Activated T-helper 2 cell treated with anti-CD3 and anti-CD28 coated beads, Interferon-gamma antibody, Interleukin-2, Interleukin-4, amounts not matched to agents 10 μg/mL and 5 μg/mL and 100 μg/mL, durations not matched to agents 14 hours and 24 hours and 36 hours (primary cell): ENCODE measurements at places on chromosomes 13 and 19.

DNA sequence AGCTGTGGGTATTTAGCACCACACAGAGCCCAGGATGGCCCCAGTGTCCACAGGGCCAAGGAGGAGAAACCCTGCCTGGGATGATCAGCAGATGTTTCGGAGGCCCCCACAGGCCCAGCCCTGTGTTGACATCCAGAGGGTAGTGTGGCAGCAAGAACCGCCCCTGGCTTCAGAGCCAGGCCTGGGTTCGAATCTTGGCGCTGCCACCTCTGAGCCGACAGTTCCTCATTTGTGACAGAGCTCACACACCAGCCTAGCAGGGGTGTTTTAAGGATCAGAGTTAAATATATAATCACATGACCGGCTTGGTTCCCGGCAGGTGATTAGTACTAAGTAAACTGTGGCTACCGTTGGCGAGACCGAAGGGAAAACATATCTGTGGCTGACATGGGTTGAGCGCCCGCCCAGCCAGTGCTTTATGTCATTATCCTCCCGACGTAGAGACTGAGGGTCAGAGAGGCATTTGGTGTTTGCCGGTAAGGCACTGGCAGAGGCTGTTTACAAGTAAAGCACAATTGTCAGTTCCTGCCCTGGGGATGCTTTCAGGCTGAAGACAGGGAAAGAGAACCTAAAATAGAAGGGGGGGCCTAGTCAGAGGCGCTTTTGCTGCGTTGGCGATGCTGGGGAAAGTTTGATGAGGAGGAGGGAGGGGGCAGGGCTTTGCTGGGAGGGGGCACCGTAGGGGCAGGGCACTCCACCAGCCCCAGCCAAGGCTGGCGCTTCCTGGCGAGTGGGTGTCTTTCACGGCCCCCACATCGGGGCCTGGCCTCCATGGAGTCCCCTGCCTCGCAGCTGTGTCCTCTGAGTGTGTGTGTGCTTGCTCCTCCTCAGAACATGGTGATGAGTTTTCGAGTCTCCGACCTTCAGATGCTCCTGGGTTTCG is 4.8 kb downstream of the PIAS4 start:
- no peak for DNase-seq

GRCh38 chr13:57558051-57558467 is 73.5 kb upstream of the PCDH17 start:
- DNase-seq: no peak

DNA sequence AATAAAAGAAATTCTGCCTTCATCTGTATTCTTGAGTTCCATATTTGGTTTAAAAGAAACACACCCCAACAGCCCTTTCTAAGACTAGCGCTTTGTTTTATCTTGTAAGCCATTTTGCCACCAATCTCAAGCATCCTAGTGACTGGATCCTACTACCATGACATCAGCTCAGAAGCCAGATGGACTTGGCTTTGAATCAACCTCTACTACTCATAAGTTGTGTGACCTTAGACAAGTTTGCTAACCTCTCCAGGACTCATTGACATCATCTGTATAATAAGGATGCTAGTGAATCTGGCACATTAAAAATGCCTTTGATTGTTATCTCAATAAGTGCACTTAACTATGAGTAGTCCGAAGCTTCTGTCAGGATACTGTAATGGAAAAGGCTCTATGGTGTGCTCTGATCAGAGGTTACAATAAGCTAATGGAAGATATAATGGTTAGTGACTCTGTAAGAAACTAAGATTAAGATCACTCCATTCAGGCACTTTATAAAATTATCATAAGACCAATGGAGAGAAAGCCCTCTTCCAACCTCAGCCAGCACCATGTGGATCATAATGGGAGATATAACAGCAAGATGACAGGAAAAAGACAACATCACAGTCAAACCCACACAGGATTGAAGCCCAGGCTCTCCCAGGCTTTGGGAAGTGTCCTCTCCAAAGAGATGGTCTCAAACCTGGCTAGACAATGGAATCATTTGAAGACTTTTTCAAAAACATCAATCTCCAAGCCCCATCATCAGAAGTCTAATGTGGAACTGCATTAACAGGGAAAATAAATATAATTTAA is 180.6 kb upstream of the MIR17HG start:
- no peak for DNase-seq

GRCh38 chr13:35917252-35917941 is 213.8 kb downstream of the DCLK1 start:
- no peak for DNase-seq
